ENCODE measurements at places on chromosomes 4 and X. TPM values are rescaled to one million over a fixed set of nuclear protein-coding genes. Genes with fewer than 3 reads are reported as not detected.

SPANXN3 gene
- not detected for total RNA-seq

TKTL1 gene
- not detected for total RNA-seq

PHEX gene
- total RNA-seq: under 0.01 TPM

SPATA4 gene
- total RNA-seq: 0.28 TPM

CBLL2 gene
- total RNA-seq: not detected

CCDC110 gene
- total RNA-seq: 2.3 TPM

CCSER1 gene
- not detected for total RNA-seq

TBX22 gene
- not detected for total RNA-seq

GUCY1B1 gene
- 1.7 TPM for total RNA-seq

CFAP99 gene
- not detected for total RNA-seq

PABPC5 gene
- total RNA-seq: 2.5 TPM

BEND4 gene
- not detected for total RNA-seq

NR0B1 gene
- not detected for total RNA-seq

HSPA4L gene
- 15.7 TPM for total RNA-seq

OTUD6A gene
- total RNA-seq: not detected
